ENCODE measurements at places on chromosomes 4 and X. TPM values are rescaled to one million over a fixed set of nuclear protein-coding genes. Genes with fewer than 3 reads are reported as not detected.

The MTNR1A gene
- not detected for total RNA-seq

The TREX2 gene
- total RNA-seq = 1.1 TPM

The GRPR gene
- total RNA-seq = not detected

The ATP1B4 gene
- total RNA-seq = not detected

The GAGE12H gene
- not detected for total RNA-seq

The NPY2R gene
- total RNA-seq = not detected

The GATA1 gene
- total RNA-seq = not detected

The PDE6B gene
- 16.2 TPM for total RNA-seq

The UGT2A1 gene
- not detected for total RNA-seq

The PF4V1 gene
- total RNA-seq = not detected

The RADX gene
- 14.7 TPM for total RNA-seq

The PGAM4 gene
- 0.55 TPM for total RNA-seq

The TSPAN7 gene
- 0.42 TPM for total RNA-seq

The UGT2B7 gene
- not detected for total RNA-seq

DNA sequence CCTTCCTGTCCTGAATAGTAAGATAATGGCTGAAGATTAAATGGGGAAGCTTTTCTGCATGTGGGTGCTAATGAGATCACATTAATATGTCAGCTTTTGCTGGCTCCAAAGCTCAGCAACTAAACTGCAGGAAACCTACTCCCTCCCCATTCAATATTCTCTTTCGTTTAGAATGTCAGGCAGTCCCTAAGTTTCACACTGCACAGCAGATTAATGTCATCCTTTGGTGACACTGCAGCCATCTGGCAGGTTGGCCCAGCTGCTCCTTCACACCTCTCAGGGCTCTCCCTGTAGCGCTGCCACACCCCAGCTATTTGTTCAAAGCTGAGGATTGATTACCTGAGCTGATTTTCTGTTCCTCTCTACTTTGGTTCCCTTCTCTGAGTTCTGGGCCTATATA, 110.5 kb downstream of the KDR start:
- peaks cover 6% of the 10 kb centered on the region for H3K27me3 ChIP-seq
- no peaks in the 10 kb centered on the region for H3K36me3 ChIP-seq
- no peak for DNase-seq

DNA sequence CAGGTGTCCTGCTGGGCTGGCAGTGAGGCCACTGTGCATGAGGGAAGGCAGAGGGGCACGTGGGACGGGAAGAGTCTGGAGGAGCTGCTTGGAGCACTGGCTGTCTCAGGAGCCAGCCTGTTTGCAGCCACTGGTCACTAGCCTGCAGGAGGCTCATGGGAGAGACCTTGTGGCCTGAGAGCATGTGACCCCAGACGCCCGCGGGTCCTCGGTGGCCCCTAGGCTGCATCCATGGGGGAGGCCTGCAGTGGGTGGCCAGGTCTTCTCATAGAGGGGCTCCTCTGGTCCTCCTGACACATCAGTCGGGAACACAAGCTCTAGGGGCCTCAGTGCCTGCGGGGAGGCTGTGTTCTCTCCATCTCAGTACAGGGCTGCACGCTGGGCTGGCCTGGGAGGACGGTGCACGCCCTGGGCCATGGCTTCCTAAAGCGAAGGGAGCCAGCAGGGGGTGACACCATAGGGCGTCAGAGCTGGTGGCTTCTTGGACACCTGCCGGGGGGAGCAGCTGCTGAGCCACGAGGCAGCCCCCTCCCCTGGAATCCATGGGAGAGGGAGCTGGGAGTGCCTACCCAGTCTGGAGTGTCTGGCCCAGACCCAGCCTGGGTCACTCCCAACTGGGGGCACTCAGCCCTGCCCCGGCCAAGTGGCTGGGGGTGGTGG, 12.3 kb downstream of the NAT8L start:
- no peaks in the 10 kb centered on the region for H3K27me3 ChIP-seq
- DNase-seq = no peak

- H3K27me3 ChIP-seq = no peaks in the 10 kb centered on the region
- no peaks in the 10 kb centered on the region for H3K4me1 ChIP-seq
- H3K27ac ChIP-seq = no peak overlapping the region
- DNase-seq = no peak
- no peak overlapping the region for H3K4me3 ChIP-seq
- H3K36me3 ChIP-seq = no peaks in the 10 kb centered on the region
Measured at GRCh38 chr4:124060261-124060918, 652.1 kb downstream of the ANKRD50 start.

DNA sequence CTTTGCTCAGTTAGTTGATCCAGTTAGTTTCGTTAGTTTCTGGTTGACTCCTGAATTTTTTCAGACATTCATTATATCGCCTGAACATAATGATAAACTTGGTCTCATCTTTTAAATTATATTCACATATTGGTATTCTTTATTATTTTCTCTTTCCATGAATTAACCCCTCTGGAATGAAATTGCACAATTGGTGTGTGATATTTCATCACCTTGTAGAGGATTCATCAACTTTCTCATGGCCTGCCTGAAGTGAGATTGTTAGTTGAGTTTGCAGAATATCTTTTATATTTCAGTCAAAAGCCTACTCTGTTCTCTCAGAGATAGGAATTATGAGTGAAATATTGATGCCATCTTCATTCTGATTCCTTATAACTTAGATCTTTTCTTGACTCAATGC, 1160.6 kb upstream of the AGA start:
- no peak for DNase-seq
- H3K36me3 ChIP-seq = no peaks in the 10 kb centered on the region
- H3K27ac ChIP-seq = no peak overlapping the region
- no peaks in the 10 kb centered on the region for H3K4me1 ChIP-seq
- no peaks in the 10 kb centered on the region for H3K27me3 ChIP-seq
- no peak overlapping the region for H3K4me3 ChIP-seq

DNA sequence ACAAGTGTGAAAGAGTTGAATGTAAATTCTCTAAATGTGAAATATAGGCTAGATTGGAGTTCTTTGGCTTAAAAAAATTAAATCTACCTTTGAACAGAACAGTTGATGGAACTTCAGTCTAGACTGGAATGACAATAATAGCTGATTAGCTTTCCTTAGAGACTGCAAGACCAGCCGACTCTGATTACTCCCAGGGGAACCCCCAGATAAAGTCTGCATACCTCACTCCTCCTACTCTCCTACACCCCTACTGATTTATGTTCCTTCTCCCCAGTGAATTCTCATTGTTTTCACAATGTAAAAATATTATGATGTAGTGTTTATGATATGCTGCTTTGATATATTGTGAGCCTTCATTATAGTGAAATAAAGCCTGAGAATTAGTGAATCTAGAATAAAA, 241.3 kb downstream of the CFAP299 start:
- H3K27ac ChIP-seq = no peak overlapping the region
- H3K4me1 ChIP-seq = peaks cover 9% of the 10 kb centered on the region
- DNase-seq = no peak

DNA sequence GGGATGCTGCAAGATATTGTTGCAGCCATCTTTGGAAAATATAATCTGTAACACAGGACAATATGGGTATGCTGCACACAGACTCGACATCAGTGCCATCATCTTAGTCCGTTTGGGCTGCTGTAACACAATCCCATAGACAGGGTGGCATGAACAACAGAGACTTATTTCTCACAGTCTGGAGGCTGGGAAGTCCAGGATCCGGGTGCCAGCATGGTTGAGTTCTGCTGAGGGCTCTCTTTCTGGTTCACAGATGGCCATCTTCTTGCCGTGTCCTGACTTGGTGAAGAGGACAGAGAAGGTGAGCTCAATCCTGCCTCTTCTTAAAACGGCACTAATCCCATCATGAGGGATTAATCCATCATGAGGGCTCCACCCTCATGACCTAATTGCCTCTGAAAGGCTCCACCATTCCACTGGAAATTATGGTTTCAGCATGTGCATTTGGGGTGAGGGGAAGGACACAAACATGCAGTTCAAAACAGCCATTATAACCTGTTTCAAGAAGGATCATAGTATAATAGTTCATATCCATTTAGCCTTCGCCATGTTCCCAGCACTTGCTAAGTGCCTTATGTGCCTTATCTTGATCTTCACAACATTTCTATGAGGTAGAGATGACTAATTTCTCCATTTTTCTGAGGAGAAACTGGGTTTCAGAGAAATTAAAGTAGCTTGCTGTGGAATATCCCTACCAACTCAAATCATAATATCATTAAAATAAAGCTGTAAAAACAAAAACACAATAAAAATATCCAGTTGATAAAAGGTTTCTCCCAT, 27.9 kb upstream of the SPP1 start:
- no peak overlapping the region for H3K4me3 ChIP-seq
- DNase-seq = no peak
- peaks cover 2% of the 10 kb centered on the region for H3K27me3 ChIP-seq
- no peaks in the 10 kb centered on the region for H3K36me3 ChIP-seq
- H3K4me1 ChIP-seq = no peaks in the 10 kb centered on the region
- no peak overlapping the region for H3K27ac ChIP-seq

- no peaks in the 10 kb centered on the region for H3K36me3 ChIP-seq
- H3K27me3 ChIP-seq = no peaks in the 10 kb centered on the region
- no peaks in the 10 kb centered on the region for H3K4me1 ChIP-seq
- H3K27ac ChIP-seq = no peak overlapping the region
- no peak overlapping the region for H3K4me3 ChIP-seq
- no peak for DNase-seq
Measured at GRCh38 chr4:143782521-143782920, 82.0 kb upstream of the FREM3 start.

- no peaks in the 10 kb centered on the region for H3K27me3 ChIP-seq
- peaks cover 17% of the 10 kb centered on the region for H3K4me1 ChIP-seq
- H3K36me3 ChIP-seq = no peaks in the 10 kb centered on the region
- DNase-seq = peak; percentile 55
- H3K27ac ChIP-seq = peak overlapping the region; percentile 82
Measured at GRCh38 chr4:4502694-4503311, 39.0 kb downstream of the STX18 start.

DNA sequence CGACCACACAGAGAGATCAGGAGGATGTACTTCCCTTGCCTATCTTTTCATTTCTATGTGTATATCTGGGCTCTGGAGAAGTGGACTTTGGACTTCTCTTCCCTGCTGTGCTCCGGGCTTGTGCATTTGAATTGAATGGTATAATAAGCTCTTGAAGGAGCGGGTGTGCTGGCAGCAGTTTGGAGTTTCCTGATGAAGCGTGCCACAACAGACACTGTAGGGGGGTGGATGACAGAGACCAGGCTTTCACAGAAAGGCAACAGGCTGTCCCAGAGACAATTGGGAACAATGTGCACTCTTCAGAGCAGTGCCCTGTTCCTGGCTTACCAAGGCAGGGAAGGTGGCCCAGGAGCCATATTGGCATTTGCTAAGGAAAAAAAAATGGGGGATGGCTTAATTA, 170.1 kb downstream of the FRMPD4 start:
- H3K27ac ChIP-seq = no peak overlapping the region
- no peak overlapping the region for H3K4me3 ChIP-seq
- no peaks in the 10 kb centered on the region for H3K27me3 ChIP-seq
- DNase-seq = no peak
- no peaks in the 10 kb centered on the region for H3K4me1 ChIP-seq

DNA sequence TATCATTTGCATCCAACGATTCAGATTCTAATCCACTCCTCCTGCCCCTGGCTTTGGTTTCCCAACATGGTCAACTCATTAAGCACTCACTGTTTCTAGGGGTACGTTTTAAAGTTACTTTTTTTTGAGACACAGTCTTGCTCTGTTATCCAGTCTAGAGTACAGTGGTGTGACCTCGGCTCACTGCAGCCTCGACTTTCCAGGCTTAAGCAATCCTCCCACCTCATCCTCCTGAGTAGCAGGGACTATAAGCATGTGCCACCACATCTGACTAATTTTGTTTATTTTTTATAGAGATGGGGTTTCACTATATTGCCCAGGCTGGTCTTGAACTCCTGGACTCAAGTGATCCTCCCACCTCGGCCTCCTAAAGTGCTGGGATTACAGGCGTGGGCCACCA, 48.9 kb downstream of the TMEM156 start:
- peak overlapping the region; percentile 79 for H3K27ac ChIP-seq
- H3K4me3 ChIP-seq = no peak overlapping the region
- H3K27me3 ChIP-seq = no peaks in the 10 kb centered on the region

- no peak overlapping the region for H3K27ac ChIP-seq
- H3K4me1 ChIP-seq = no peaks in the 10 kb centered on the region
- H3K4me3 ChIP-seq = no peak overlapping the region
- H3K27me3 ChIP-seq = no peaks in the 10 kb centered on the region
- no peak for DNase-seq
Measured at GRCh38 chr4:85780664-85781063, 305.7 kb downstream of the ARHGAP24 start.

DNA sequence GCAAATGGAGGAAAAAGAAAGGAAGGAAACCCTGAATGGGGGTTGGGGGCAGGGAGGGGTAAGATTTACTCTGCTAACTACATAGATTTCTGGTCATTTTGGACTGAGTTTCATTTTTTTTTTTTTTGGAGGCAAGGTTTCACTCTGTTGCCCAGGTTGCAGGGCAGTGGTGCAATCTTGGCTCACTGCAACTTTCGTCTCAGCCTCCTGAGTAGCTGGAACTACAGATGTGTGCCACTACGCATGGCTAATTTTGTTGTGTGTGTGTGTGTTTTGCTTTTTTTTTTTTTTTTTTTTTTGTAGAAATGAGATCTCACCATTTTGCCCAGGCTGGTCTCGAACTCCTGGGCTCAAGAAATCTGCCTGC, 223.5 kb downstream of the APBB2 start:
- peaks cover 2% of the 10 kb centered on the region for H3K27me3 ChIP-seq
- no peak overlapping the region for H3K4me3 ChIP-seq
- no peak for DNase-seq

DNA sequence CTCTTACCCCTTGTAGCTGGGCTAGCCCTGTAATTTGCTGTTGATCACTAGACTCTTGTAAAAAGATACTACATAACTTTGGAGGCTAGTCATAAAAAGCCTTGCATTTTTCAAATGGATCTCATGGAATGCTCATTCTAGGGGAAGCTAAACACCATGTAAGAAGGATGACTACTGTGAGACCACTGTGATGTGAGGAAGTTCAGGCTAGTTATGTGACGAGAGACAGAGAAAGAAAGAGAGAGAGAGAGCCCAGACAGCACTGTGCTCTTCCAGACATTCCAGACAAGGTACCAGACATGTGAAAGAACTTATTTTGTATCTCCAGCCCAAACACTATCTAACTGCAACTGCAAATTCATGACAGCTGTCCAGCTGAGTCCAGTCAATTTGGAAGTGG, 404.6 kb upstream of the PITX2 start:
- no peak overlapping the region for H3K4me3 ChIP-seq
- H3K27ac ChIP-seq = no peak overlapping the region
- no peaks in the 10 kb centered on the region for H3K4me1 ChIP-seq
